Non-pigmented ciliary epithelial cell (primary cell): ENCODE measurements at places on chromosomes 12 and 14.
A peak's percentile ranks its signal among the peaks of the same experiment; 100 is the strongest.

GRCh38 chr12:29396774-29397173, 15.8 kb upstream of the ERGIC2 start:
- DNase-seq, result peak; percentile 23

GRCh38 chr14:56195704-56196103, 77.5 kb downstream of the PELI2 start:
- no peak for DNase-seq

GRCh38 chr14:21066882-21067502, 3.1 kb upstream of the ARHGEF40 start:
- no peak for DNase-seq

DNA sequence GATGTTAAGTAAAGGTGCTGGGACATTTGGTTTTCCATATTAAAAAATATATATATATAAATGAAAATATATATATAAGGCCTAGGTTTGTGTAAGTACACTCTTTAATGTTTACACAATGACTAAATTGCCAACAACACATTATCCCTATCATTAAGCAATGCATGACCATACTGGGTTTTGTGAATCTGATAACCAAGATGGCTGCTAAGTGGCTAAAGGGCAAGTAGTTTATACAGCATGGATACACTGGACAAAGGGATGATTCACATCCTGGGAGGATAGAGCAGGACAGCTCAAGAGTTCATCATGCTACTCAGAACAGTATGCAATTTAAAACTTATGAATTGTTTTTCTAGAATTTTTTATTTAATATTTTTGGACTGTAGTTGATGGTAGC, 89.3 kb downstream of the FIGNL2 start:
- no peak for DNase-seq

DNA sequence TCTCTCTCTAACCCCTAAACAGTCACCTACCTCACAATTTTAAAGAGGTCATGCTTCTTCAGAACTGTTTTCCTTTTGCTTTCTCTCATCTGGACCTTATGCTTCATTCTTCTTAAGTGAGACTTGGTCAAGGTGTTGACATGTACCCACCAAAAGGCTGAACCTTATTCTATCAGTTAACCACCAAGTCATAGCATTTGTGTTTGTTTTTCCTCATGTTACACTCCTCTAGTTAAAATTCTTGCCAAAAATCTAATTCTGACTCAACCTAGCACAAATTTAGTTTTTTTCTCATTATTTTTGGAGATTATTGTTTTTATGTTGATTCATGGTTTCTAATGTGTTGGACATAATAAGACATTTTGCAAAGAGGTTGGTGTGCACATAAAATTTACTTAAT, 578.6 kb downstream of the SLC16A7 start:
- DNase-seq, result no peak

DNA sequence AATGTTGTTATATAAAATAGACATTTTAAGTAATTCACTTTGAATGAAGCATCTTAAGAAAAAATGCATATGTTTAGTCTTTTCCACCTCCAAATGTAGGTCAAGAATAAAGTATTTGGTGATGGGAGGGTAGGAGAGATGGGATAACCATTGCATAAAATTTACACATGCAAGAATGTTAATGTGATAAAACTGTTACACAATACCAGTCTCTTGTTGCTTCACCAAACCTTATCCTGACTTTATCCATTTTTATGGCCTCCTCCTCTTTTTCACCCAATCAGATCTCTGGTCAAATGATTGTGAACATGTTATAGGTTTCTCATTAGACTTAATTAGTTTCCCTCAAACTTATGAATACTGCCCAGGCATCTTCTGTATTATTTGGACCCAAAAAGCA, 994.5 kb upstream of the FLRT2 start:
- DNase-seq, result no peak

GRCh38 chr14:94019329-94019728, 6.8 kb upstream of the OTUB2 start:
- no peak for DNase-seq

GRCh38 chr12:9869307-9870161, at the start of gene CLEC2B:
TSS of gene CLEC2B (minus strand) at chr12:9869354.
- peak; percentile 63 for DNase-seq

GRCh38 chr12:704516-705242, 41.4 kb upstream of the NINJ2 start:
- DNase-seq, result no peak

- peak; percentile 74 for DNase-seq
Measured at GRCh38 chr12:19431407-19432308, 7.6 kb upstream of the AEBP2 start.
